Ascending aorta (tissue), 2 donors: ENCODE measurements at places on chromosomes 16 and 17.

DNA sequence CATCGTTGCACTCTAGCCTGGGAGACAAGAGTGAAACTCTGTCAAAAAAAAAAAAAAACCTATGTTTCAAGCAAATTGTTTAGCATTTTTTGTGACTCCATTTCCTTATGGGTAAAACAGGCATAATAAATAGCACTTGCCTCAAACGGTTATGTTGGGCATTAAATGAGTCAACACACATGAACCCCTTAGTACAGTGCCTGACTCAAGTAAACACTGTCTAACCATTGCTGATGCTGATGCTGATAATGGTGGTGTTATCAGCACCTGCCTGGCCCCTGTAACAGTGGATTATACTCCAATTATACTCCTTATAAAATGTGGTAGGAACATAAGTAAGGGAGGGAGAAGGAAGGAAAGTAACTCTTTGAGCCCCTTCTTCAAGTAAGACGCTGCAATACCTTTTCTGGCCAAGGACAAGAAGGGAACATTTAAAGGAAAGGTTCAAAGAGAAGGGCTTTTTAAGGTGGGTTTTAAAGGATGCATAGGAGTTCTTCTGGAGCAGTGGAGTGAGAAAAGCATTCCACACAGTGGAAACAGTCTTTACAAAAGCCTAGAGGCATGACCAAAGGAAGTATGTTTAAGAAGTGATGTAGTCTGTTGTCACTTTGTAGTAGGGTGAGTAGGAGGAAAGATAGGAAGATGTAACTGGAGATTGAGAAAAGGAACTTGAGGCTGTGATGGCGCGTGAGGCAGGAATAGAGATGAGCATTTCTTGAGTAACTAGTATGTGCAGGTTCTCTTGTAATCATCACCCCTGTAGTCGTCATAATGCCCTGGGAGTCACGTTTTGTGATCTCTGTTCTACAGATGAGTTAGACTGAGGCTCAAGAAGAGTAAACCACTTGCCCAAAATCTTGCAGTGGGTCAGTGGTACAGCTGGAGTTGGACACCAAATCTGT lies 4.3 kb downstream of the SCNN1B start:
- no peak for DNase-seq

DNA sequence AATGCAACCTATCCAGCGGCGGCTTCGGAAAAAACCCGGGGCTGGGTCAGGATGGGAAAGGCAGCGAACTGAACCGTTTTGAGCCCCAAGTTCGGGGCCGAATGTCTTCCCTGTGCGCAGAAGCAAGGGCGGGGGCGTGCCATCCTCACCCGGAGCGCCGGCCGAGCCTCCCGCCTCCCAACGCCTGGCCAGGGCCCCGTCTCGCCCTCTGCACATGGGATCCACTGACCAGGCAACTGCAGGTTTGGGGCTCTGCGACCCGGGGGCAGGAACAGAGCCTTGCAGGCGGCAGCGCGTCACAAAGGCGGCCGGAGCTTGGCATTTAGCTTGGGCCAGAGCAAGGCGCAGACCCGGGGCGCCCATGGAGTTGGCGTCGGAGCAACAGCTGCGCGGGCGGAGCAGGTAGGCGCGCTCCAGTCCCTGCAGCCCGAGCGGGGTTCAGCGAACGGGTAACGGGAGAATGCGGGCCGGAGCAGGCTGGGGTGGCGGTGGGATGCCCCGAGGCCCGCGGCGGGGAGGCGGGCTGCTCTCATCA lies at the start of gene FBXO39:
FBXO39 (plus strand) TSS at position 345 of the 535 bp plus-strand sequence. CDS start 3,654 bp downstream, outside the sequence.
- DNase-seq, result no peak

DNA sequence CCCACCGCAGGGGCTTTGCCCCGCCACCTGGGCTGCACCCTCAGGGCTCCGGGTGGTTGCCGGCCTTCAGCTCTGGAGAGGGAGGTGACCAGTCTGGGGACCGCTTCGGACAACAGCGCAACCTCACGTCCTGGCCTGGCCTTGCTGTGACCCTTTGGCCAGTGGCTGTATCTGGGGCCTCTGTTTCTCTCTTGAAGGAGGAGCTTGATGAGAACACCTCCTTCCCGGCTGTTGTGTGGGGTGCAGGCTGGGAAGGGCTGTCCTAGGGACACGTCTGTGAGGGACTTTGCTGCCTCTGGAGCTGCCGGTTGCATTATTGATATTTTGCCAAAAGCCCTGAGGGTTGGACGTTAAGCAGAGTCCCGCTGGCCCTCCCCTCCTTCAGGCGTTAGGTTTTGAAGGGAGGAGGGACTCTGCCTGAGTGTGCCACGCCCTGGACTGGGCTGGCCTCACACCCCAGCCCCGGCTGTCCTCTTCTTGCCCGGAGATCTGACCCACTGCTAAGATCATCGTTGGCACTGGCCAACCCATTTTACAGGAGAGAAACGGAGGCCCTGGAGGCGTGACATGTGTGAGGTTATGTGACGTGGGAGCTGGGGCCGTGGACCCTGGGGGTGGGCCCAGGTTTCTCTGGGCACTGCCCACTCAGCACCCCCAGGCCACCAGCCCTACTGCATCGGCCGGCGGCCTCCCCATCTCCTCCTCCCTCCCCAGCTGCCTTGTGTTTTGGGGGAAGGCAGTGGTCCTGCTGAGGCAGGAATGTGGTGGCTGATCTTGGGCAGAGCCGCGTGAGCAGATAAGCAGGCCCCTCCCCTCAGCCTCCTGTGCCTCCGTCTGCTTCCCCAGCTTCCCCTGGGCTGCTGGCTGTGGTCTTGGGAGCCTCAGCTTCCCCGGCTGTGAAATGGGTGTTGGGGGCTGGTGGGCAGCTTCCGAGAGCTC lies 8.5 kb downstream of the ZFPM1 start:
- DNase-seq, result no peak

GRCh38 chr16:22284637-22285036 lies 12.6 kb upstream of the POLR3E start:
- DNase-seq, result no peak

- DNase-seq, result no peak
Observed at GRCh38 chr16:24036614-24037013, 200.8 kb downstream of the PRKCB start.

DNA sequence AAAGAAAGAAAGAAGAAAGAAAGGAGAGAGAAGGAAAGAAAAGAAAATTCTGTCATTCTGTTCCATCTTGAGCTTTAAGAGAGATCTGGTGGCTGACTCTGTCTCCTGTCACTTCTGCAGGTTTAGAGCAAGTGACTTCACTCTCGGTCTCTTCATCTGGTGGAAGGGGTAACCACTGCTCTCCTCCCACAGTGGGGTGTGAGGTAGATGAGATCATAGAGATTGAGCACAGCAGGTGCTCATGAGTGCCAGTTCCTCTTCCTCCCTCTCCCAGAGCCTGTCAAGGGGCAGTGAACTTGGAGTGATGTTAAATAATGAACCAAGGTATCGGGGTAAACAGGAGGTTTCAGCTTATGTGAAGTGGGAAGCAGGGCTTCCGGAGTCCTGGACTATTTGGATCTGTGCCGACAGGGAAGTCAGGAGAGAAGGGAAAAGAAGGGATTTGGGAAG lies 47.7 kb downstream of the BEAN1 start:
- DNase-seq, result no peak

DNA sequence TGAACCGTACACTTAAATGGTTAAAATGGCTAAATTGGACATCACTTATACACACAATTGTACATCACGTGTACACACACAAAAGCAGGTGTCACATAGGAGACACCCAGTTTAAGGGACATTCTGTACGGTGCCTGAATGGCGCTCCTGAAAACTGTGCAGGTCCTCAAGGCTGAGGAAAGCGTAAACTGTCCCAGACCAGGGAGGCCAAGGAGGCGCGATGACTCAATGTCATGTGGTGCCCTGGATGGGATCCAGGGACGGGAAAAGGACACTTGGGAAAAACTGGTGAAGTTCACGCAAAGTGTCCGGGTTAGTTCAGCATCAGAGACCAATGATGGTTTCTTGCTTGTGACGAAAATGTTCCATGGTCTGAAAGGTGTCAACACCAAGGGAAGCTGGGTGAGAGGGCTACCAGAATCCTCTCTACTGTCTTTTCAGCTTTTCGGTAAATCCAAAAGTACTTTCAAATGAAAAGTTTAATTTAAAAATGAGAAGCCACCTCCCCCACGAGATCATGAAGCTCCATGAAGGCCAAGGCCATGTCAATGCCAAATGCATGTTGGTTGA lies 112.2 kb downstream of the CMIP start:
- no peak for DNase-seq

- DNase-seq, result no peak
Observed at GRCh38 chr17:17028878-17029535, 13.2 kb upstream of the MPRIP start.

GRCh38 chr17:80475910-80476876 lies at the start of gene NPTX1:
Gene NPTX1 (minus strand): TSS chr17:80476607. CDS start chr17:80476446, 161 bp downstream.
- DNase-seq, result no peak

GRCh38 chr17:6070913-6071511 lies 833 bp downstream of the WSCD1 start:
- no peak for DNase-seq
